ENCODE measurements at places on chromosomes 2 and 18.
A peak's percentile ranks its signal among the peaks of the same experiment; 100 is the strongest.

DNA sequence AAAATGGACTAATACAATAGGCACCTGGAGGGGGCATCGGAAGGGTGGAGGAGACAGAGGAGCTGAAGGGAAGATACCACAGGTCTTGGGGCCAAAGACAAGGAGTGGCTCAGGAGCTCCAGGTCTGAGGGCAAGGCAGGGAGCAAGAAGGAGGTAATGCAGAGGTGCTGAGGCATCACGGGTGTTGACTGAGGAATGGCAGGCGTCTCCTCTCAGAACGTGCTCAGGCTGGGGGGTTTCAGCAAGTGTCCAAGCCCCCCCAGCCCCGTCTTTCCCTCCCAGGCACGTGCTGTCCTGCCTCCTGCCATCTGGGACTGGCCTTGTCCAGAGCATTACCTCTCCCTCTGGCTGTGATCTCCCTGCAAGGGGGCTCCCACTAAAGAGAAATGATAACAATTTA is 265.4 kb downstream of the DCDC2C start:
- DNase-seq, result no peak

GRCh38 chr2:3667151-3667631 is 9.2 kb downstream of the ALLC start:
- no peak for DNase-seq

- DNase-seq, result no peak
Measured at GRCh38 chr2:34660741-34661140, 1061.6 kb upstream of the FAM98A start.

- DNase-seq, result peak; percentile 81
Measured at GRCh38 chr2:136281281-136282114, 163.5 kb upstream of the CXCR4 start.

- peak; percentile 64 for DNase-seq
Measured at GRCh38 chr2:198309673-198310280, 505.4 kb downstream of the PLCL1 start.

DNA sequence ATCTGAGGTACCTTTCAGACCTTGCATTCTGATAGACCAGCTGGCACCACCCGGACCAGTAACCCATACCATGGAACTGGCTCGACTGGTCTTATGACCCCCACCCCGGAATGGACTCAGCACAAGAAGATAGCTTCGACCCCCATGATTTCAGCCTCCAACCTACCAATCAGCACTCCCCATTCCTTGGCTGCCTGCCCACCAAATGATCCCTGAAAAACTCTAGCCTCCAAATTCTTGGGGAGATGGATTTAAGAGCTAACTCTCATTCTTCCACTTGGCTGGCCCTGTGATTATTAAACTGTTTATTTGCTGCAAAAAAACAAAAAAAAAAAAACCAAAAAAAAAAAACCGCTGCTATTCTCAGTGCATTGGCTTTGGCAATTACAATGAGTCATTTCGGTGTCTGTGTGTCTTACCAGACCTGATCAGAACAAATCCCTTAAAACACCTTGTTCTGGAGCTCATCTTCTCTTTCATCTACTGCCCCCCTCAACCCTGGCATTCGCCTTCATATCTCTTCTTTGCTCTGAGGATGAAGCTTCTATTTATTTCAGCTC is 60.1 kb upstream of the KIF5C start:
- DNase-seq, result no peak

GRCh38 chr18:33316146-33316587 is 124.4 kb downstream of the CCDC178 start:
- DNase-seq, result no peak

DNA sequence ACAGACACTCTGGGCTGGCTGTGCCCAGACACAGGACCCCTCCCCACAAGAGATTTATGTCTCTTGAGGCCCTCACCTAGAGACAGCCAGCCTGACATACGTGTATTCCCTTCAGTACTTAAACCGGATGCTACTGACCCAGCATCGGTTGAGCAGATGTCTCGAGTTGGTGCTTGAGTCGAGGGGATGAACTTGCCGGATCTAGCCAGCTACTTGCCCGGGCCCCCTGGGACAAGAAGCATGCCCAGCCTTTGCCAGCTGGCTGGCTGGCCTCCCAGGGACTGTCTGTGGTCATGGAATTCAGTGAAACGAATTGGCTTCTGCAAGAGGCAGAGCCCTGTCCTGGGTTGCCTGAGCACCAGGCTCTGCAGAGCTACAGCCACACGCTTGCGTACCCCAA is 36.0 kb downstream of the DNMT3A start:
- no peak for DNase-seq

DNA sequence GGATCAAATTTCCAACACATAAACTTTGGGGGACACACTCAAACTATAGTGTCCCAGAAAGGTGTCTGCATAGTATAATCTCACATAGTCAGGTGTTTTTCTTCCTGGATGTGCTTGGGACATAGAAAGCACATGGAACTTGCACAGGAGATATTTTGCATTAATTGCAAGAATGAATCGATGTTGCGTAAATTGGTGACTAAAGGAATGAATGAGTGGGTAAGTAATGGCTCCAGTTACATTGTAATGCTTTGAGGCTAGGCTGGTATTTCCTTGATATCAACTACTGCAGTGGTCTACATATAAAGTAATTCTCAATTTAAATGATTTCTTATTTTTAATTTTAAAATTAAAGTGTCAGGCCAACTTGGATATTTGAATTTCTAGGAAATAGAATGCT is 53.4 kb downstream of the SH3RF3 start:
- DNase-seq, result no peak

GRCh38 chr18:57205641-57206040 is 58.8 kb downstream of the BOD1L2 start:
- DNase-seq, result no peak

DNA sequence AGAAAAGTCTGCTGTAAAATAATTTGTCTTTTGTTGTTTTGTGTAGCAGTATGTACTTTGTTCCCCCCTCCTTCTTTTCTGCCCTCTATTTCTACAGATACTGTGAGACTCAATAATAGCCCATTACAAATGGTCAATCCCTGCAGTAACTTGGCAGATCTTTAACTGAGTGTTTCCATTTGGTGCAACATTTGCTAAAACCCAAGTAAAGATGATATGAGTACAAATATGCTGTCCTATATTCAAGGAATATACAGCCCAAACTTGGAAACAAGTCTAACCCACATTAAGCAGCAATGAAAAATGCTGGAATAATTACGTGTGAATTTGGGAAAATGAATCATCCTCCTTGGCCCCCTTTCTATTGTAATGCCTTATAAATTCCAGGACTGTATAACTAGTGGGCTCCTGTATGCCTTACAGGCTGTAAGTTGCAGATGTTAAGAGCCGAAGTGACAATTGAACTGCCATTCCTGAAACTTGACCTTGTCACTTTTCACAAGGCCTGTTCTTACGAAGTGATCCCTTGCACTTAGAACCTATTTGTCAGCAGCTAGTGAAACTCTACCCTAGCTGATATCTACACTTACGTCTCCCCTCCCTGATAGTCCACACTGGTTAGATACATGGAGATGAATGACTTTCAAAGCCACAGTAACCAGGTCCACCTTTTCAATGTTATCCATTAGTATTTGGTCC is 104.9 kb downstream of the IRS1 start:
- DNase-seq, result no peak

- DNase-seq, result peak; percentile 59
Measured at GRCh38 chr2:36780231-36780839, 83.8 kb downstream of the VIT start.

DNA sequence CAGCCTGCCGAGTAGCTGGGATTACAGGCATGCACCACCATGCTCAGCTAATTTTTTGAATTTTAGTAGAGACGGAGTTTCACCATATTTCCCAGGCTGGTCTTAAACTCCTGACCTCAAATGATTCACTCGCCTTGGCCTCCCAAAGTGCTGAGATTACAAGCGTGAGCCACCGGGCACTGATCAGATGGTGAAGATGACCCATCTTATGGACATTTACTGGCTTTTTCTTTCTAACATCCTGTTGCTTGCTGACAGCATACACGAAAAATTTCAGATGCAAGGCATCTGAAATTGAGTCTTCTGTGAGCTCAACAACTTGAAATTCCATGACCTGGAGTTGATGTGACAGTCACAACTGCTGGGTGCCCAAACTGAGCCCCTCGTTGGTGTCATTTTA is 859.5 kb upstream of the CNTNAP5 start:
- no peak for DNase-seq

GRCh38 chr2:186036862-186037449 is 298.4 kb downstream of the FSIP2 start:
- DNase-seq, result no peak

DNA sequence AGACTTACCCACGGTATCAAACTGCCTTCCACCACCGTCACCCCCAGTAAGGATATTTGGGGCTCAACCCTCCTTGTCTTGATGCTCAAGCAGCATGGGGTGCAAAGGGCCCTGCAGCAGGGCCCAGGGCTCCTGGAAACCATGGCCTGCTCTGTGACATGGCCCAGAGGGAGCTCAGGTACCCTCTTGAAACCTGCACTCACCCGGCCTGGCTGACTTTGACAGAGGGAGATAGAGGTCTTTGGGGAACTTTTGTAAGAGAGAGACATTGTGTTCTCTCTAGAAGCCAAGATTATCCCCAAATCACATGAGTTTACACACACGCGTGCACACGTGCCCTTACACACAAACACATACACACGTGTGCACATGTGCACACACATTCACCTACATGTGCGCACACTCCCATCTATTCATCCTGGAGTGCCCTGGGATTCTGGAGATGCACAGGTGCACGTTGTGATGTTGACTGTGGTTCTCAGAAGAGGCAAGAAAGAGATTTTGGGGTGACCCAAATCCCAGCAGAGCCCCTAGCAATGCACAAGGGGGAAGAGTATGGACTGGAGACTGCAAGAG is 19.6 kb upstream of the KCNK3 start:
- DNase-seq, result no peak

DNA sequence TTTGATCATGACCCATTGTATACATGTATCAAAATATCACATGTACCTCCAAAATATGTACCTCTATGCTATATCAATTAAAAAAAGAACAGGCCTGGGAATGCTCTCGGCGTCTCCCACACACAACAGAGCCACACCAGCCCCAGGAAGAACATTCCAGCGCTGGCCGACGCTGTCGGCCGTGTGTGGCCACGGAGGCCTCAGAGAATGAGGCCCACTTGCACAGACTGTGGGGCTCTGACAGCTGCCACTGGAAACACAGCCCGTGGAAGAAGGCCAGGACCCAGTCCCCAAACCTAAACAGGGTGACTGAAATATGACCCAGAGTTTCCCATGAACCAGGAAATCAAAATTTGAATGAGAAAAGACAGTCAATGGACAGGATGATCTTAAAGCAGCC is 69.7 kb downstream of the EIPR1 start:
- DNase-seq, result no peak

GRCh38 chr2:49309461-49309860 is 155.1 kb upstream of the FSHR start:
- no peak for DNase-seq

GRCh38 chr2:95277246-95277906 is 3.1 kb downstream of the PROM2 start:
- DNase-seq, result no peak

DNA sequence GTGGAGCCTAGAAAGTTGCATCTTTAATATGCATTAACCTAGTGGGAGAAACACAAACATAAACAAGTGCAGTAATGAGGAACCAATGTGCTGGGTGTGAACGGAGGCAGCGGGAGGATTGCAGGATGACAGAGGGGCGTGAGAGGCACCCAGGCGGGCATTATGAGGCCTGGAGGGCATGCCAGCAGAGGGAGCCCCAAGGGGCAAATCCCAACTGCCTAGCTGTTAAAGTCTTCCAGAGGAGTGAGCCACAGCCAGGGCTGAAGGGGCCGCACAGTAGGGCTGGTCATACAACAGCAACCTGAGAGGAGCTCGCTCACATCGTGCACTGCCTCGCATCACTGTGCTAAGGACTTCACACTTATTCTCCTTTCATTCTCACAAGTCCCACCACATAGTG is 13.3 kb upstream of the PRELID3A start:
- DNase-seq, result no peak

- DNase-seq, result no peak
Measured at GRCh38 chr2:42156721-42157120, 12.4 kb upstream of the EML4 start.

DNA sequence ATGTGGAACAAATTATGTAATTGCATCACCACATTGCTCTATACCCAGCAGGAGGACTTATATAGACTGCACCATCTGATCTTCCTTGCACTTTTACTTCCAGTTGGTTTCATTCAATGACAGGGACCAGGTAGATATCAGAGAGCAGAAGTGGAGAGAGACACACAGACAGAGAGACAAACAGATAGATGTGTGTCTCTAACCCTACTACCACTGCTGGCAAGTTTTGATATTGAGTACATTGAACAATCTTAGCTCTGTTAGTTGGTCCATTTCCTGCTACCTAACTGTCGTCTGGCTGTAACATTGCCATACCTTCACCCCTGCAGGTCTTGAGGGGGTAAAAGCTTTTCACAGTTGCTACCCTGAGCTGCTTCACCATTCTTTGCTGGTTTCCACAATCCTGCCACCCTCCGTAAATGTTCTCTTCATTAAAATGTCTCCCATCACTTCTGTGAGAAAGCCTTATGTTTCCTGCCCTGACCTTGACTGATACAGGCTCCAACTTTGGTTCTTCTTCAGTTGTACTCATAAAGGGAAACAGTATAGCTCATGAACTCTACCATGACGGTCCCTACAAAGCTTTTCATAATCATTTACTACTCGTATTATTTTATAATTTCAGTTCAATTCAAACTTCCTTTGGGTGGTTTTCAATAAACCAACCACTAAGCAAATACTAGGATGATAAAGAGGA is 62.3 kb upstream of the ITGA4 start:
- DNase-seq, result peak; percentile 33

DNA sequence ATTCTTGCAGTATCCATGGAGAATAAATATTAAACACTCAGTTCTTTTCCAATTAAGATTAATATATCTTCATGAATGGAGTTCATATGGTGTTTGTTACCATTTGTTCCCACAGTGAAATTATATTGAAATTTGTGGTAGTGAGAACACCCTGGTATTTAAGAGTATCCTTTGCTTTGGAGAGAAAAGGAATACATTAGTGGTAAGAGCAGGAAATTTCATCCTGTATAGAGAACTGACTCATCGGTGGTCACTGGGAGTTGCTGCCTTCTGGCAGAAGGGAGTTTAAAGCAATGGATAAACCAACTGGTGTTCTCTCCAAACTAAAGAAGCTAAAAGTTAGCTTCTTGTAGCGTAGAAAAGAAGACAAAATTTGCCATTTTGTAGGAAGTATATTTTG is 107.3 kb downstream of the MYO1B start:
- no peak for DNase-seq

DNA sequence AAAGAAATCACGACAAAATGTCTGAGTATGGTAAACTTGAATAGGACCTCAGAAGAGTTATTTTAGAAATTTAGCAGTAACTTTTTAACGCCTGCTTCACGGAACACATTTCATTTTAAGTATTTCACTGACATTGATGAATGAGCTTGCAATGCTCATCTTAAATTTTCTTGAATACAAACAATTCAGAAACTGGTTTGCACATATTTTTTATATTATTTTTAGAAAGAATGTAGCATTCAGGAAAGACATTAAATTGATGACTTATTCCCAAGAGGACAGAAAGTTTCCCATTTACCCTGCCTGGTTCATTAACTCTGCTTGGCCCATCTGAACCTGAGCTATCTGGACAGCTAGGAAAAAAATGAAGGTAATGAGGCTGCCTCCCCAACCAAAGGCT is 89.3 kb downstream of the MBD2 start:
- no peak for DNase-seq

- no peak for DNase-seq
Measured at GRCh38 chr18:52190195-52190594, 149.8 kb upstream of the DCC start.

Data from CD4-positive, alpha-beta T cell treated with Interleukin-10 for 1 hour (primary cell).